ENCODE measurements at places on chromosomes 12 and 14.
A peak's percentile ranks its signal among the peaks of the same experiment; 100 is the strongest.

DNA sequence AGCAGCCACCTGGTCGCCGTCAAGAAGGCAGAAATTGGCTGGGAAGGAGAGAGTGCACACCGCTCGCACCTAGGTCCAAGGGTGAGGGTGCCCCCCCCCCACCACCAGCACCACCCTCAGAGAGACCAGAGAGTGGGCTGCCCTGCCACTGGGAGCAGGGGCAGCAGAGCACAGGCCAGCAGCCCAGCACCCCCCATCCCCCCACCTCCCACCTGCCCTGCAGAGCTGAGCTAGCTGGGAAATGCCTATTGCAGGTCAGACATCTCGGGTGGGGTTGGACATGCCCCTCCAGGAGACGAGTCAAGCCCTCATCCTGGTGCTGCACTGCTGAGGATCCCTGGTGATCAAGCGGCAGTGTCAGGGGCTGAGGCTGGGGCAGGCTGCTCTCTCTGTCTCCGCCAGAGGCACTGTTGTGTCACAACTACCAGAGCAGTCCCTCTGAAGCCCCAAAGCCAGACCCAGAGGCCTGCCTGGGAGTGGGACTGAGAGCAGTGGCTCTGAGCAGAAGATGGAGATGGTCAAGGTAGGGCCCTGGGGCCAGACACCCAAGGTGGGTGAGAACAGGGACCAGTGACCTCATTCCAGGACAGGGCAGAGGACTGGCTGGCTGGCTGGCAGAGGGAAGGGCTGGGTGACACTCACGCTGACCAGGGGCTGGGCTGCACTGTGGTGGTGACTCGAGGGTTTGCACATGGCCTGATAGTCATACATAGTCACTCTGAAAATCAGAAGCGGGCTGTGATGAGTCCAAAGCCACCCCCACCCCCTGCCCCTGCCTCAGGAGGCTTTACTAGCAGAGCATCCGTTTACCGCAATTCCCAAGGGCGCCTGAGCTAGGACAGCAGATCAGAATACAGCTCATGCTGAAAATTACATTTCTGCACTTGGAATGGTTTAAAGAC is 19.7 kb upstream of the LRTM2 start:
- DNase-seq: no peak

DNA sequence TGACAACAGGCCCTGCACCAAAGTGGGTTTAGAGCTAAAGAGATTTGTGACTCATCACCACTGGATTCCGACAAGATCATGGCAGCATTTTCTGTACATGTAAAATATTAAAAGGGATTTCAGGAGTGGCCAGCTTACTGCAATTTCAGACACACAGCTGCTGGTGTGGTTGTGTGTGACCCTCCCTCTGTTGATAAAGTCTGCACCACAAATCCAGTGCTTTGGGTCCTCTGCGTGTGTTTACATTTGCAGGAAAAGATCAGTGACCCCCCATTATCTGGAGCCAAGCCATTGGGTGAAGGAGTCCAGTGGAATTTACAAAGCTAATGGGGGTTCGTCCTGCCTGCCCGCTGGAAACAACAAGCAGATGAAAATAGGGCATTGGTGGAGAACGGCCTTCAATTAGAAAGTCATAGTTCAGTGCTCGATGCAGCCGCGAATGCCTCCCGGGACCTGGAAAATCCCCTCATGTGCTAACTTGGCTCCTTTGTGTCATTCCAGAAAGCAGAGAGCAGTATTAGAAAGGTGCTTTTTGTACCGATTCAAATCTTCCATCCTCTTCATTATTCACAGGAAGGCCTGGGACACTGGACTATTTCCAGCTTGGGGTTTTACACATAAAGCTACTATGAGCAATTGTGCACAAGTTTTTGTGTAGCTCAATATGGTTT is 188.5 kb upstream of the TMEM132C start:
- no peak for DNase-seq

DNA sequence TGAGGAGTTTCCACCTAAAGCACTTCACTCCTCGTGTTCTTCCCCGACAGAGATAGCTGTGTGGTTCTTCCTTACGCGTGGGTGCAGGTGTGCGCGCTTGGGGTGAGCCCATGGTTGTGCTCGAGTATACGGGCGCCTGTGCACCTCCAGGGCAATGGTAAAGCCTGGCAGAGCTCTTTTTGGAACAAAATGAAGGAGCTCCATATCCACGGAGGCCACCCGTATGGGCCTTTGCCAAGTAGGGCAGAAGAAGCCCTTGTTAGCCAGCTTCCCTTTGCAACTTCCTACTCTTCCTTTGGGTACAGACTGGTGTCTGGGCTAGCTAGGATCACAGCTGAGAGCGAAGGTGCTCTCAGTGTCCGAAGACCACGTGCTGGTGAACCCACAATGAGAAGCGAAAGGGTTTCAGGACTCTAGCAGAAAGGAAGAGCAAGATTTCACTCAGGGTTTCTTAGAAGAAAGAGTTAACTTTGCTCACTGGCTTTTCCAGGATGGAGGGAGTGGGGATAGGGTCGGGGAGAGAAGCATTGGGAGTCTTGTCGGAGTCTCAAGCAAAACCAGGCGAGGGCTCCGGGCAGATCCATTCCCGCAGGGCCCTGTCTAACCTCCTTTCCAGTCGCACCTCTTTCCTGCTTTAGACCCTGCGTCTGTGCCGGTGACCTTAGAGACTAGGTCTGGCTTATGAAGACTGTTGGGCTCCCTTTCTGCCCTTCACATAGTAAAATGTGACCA is 960 bp upstream of the LRFN5 start:
- DNase-seq: peak; percentile 4

DNA sequence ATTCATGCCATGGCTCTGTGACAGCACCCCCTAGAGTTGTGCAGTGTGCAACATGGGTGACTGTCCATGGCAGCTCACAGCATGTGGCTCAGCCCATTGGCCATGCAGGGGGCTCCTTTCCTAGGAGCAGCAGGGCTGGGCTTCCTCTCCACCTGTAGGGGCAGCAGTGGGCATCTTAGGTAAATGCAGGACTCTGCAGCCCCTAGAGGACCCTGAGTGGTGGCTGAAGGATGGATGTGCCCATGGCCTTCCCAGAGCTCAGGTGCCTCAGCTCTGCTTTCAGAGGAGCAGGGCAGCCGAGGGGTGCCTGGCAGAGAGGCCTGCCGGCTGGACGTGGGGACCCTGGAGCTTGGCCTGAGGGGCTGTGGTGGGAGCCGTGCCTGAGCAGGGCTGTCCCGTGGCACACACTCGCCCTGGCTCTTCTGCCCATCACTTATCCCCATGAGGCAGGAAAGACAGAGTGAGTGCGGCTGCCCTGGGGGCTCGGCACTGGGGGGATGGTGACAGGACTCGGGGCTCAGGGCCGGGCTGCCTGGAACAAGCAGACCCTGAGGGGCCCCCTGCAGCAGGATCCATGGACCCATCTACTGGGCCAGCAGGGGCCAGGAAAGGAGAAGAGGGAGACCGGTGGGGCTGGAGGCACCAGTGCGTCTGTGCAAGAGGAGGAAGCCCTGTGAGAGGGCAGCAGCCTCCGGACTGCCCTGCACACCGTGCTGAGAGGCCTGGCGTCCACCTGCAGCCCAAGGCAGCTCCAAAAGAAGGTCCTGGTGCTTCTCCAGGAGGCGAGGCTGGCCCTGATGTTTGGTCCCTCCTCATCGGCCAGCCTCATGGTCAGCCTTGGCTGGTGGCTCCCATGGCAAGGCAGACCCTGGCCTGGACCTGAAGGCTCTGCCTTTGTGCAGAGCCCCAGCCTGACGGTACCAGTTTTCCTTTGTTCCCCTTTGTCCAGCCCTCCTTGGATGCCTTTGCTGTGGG is 7.6 kb downstream of the ADSS1 start:
- DNase-seq: no peak

DNA sequence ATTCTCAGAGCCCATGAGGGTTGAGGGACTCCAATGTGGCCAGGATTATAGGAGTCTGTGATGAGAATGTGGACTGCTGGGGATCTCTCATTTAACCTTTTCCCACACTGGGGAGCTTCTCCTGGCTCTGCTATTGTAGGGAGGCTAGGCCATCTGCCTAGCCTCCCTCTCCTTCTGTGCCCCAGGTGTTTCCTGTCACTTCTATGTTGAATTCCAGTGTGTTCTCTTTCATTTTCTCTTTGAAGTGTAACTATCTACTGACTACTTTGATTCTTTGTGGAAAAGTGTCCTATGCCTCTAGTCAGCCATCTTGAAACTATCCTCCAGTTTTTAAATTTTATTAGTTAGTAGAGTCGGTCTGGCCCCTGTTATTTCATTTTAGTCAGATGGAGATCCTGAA is 53.4 kb upstream of the ABCD2 start:
- DNase-seq: no peak
